ENCODE measurements at places on chromosomes 5 and 9.

- DNase-seq: no peak
These were observed 111.3 kb downstream of the RXRA start for GRCh38 chr9:134437403-134438194.

- DNase-seq: no peak
These were observed 21.6 kb downstream of the BHMT start for GRCh38 chr5:79133121-79133656.

DNA sequence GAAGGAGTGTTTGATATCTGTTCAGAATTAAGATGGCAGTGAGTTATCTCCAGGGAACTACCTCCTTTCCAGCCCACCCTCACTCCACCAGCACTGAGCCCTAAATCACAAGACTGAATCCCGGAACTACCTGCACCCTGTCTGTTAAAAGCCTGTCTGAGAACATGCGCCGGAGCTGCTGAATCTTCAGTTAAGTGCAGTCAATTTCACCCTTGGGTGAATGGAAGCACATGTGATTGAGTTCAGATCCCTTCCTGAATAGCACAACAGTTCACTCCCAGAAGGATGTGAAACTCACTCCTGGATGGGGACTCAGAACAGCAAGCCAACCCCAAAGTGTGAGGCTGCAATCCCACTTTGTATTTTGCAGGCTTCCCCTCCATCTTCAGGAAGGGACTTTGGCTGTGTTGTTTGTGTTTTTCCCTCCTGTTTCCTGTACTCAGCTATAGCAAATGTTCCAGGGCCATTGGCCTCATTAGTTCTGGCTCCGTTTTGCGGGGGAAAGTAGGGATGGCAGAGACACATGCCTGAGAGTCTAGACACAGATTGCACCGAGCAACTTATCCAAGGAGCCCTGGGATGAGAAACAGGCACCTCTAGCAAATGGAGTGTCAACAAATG, 43.4 kb downstream of the DPYSL3 start:
- DNase-seq: no peak

GRCh38 chr9:73194284-73194683, 42.6 kb downstream of the ANXA1 start:
- DNase-seq: no peak

DNA sequence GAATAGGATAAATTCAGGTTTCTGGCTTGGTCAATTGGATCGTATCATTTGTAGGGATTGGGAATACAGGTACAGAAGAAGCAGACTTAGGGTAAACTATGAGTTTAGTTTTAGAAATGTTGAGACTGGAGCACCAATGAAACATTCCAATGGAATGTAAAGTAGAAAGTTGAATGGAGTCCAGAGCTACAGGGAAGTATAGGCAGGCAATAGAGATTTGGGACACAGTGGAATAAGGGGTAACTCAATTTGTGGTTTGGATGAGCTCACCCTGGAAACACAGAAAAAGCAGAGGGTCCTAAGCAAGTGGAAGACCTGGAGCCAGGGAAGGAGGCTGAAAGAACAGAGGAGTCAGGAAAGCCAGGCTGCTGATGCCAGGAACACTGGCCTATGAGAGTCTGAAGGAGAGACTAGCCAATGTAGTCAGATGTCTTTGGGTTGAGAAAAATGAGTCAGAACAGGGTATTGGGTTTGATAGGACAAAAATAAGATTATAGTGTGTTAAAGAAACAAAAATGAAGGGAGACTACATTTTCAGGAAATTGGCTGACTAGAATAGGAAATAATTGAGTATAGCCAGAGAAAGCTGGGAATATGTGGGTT, 72.8 kb downstream of the STARD4 start:
- DNase-seq: no peak

DNA sequence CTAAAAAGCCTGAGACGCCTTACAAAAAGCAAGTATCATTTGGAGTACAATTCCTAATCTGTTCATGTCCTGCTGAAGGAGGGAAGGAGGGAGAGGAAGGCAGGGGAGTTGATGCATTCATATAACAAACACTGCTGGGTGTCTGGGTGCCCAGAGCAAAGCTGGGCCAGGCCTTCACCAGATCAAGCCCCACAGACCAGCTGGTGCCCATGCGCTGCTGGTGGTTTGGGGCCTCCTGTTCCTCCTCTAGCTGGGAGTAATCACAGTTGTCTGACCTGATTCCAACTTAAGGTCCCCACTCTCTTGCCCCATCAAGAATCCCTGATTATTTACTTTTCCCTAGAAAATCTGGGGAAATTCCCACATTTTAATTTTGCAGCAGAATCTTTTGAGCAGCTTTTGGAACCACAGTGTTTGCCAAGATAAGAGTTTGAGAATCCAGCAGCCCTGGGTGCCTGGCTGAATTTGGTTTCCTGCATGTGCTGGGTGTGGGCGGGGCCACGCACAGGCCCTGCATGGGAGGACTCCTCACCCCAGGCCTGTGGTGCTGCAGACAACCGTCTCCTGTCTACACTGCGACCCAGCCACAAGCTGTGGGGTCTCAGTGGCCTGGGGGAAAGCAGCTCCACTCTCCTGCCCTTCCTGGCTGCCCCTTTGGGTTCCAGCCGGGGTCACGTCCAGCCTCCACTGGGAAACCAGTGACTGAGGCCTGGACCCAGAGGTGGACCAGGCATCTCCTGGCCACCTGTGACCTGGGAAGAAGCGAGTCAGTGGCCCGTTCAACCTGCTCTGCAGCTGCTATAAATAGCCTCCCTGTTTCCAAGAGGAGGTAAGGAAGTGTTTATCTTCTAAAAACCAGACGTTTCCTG, 47.5 kb downstream of the NEURL1B start:
- no peak for DNase-seq

- DNase-seq: no peak
These were observed 200.0 kb downstream of the MELK start for GRCh38 chr9:36772449-36773403.

Data from GM06990 (cell line).